ENCODE measurements at places on chromosomes 2 and 18. TPM values are rescaled to one million over a fixed set of nuclear protein-coding genes. Genes with fewer than 3 reads are reported as not detected.

DNA sequence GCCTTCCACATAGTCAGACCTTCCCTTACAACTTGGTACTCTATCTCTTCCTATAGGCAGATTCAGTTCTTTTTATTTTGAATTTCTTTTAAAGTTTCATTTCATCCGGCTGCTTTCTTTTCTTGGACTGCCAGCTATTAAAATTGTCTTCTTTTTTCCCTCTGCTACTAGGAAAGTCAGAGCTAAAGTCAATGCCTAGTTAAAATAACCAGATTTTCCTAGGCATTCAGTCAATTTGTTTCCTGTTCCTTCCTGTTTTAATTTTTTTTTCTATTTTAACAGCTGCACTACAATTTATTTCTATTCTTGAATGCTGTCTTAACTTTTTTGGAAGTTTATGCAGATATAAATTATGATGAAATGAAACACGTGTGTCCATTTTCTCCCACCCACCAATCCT, 84.8 kb downstream of the EVA1A start:
- H3K36me3 ChIP-seq: no peaks in the 10 kb centered on the region
- H3K27me3 ChIP-seq: peaks cover 15% of the 10 kb centered on the region
- H3K27ac ChIP-seq: no peak overlapping the region
- no peaks in the 10 kb centered on the region for H3K4me1 ChIP-seq
- no peak overlapping the region for H3K4me3 ChIP-seq

GRCh38 chr18:25244170-25244569, 107.8 kb downstream of the ZNF521 start:
- DNase-seq: no peak
- no peak overlapping the region for H3K4me3 ChIP-seq
- no peak overlapping the region for H3K27ac ChIP-seq
- no peaks in the 10 kb centered on the region for H3K4me1 ChIP-seq
- no peaks in the 10 kb centered on the region for H3K36me3 ChIP-seq
- no peaks in the 10 kb centered on the region for H3K27me3 ChIP-seq

- no peaks in the 10 kb centered on the region for H3K27me3 ChIP-seq
- H3K4me3 ChIP-seq: no peak overlapping the region
- no peaks in the 10 kb centered on the region for H3K4me1 ChIP-seq
- no peak overlapping the region for H3K27ac ChIP-seq
- DNase-seq: no peak
- H3K36me3 ChIP-seq: no peaks in the 10 kb centered on the region
These were observed 93.5 kb downstream of the MYT1L start for GRCh38 chr2:2237563-2237962.

The ZC3H15 gene
- 80.0 TPM for total RNA-seq

- H3K4me3 ChIP-seq: no peak overlapping the region
- no peaks in the 10 kb centered on the region for H3K27me3 ChIP-seq
- no peak for DNase-seq
- no peaks in the 10 kb centered on the region for H3K36me3 ChIP-seq
- no peaks in the 10 kb centered on the region for H3K4me1 ChIP-seq
- H3K27ac ChIP-seq: no peak overlapping the region
These were observed 203.3 kb downstream of the TCF4 start for GRCh38 chr18:55384551-55385275.

All from activated CD4-positive, alpha-beta T cell treated with anti-CD3 and anti-CD28 coated beads, Interleukin-2, amount 10 ng/mL, durations not matched to agents 7 days and 5 days (primary cell).